ENCODE measurements at places on chromosomes 12 and 14.
A peak's percentile ranks its signal among the peaks of the same experiment; 100 is the strongest.

DNA sequence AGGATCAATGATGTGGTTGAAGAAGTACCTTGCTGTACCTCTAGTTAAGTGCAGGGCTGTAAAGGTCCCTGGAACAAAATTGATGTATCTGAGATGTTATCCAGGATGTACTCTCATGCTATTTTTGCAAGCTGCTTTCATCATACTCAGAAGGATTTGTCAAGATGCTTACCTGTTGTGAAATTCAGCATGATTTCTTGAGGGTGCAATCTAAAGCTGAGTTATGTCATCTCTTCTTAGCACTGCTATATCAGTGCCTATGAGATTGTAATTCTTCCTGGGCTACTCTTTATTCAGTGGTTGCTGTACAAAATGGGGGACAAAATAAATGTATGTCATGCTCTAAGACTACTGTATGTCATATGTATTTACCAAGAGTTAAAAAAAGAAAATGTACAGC lies 340.7 kb upstream of the LMO3 start:
- DNase-seq = no peak

- DNase-seq = no peak
These were observed 1.9 kb upstream of the CNPY2 start for GRCh38 chr12:56317675-56318074.

DNA sequence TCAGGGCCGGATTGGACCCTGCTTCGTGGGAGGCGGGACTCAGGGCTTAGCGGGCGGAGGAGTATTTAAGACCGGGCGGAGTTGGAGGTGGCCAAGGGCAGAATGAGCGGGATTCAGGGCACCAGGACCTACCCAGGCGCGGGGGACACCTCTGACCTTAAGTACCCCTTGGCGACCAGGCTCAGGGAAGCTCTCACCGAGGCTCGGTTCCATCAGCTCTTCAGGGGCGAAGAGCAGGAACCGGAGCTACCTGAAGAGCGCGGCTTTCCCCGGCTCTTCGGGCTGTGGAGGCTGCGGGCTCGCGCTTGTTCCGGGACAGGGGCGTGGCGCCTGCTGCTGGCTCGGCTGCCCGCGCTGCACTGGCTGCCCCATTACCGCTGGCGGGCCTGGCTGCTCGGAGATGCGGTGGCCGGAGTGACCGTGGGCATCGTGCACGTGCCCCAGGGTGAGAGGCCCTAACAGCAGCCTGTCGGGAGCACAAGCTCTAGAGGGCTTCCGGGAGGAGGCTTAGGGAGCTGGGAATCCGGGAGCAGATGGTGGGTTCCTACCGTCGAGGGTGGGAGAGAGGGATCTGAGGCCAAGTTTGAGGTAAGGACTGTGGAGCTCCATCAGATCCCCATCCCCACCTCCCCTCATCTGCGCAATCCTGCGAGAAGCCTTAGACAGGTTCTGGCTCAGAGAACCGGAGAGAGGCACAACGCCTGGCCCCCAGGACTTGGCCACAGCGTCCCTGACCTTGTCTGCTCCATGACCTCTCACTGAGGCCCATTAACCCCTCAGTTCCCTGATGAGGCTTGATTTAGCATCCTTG lies 8.4 kb downstream of the ARHGEF25 start:
- DNase-seq = no peak

DNA sequence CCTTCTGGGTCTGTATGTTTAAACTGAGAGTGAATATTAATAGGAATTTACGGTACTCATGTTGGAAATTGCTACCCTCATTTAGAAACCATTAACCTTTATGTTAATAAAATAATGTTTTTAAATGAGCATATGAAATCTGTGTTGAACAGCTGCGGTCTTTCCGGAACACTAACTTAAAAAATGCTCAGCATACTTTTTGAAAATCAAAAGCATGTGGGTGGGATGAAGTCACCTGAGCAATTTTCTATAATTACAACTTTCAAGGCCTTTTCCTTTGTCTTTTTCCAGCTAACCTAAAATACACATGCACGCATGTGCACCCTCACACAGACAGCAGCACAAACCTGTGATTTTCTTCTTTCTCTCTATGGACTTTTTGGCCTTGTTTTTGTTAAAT lies 39.8 kb downstream of the BORCS5 start:
- DNase-seq = no peak

GRCh38 chr12:129550353-129550752 lies 353.5 kb downstream of the TMEM132D start:
- DNase-seq = no peak

DNA sequence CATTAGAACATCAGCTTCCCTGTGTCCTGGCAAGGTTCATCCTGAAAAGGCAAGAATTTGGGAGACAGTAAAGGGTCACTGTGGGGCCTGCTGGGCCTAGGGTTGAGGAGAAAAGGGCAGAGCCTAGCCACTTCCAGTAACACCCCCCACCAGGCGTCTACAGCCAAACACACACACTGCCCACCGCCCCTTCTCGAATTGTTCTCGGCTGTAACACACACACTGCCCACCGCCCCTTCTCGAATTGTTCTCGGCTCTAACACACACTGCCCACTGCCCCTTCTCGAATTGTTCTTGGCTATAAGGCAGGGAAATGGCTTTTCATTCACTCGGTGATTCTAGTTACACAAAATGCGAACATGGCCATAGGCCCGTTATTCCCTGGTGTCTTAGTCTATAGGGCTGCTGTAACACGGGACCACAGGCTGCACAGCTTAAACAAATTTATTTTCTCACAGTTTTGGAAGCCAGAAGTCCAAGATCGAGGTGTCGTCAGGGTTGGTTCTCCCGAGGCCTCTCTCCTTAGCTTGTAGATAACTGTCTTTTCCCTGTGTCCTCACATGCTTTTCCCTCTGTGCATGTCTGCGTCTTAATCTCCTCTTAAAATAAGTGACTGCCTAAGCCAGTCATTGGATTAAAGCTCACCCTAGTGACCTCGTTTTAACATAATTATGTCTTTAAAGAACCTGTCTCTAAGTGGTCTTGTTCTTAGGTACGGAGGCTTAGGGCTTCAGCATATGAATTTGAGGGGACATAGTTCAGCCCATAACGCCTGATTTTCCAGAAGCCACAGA lies 171.0 kb downstream of the ADGRD1 start:
- DNase-seq = no peak

- no peak for DNase-seq
These were observed 32.0 kb upstream of the FGD4 start for GRCh38 chr12:32367381-32367780.

GRCh38 chr12:75694534-75695268 lies 183.3 kb upstream of the KRR1 start:
- DNase-seq = no peak

GRCh38 chr14:21999402-21999801 lies 325.8 kb upstream of the OR4E1 start:
- DNase-seq = no peak

GRCh38 chr12:112503512-112503911 lies 84.8 kb downstream of the PTPN11 start:
- DNase-seq = no peak

DNA sequence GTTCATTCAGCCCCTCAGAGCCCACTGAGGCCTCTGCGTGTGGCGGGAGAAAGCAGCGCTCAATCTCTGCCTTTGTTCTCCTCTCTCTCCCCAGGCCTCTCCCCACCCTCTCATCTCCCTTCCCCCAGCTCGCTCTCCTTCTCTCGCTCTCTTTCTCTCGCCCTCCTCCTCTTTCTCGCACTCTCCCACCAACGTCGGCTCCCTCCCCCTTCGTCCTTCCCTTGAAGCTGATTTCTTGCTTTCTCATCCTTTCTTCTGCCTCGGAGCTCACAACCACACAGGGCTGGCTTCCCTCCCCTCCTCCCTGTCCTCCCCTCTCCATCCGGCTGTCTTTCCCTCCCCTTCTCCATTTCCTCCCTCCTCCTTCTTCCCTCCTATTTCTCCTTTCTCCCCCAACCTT lies 96.4 kb downstream of the LRRC74A start:
- DNase-seq = no peak

DNA sequence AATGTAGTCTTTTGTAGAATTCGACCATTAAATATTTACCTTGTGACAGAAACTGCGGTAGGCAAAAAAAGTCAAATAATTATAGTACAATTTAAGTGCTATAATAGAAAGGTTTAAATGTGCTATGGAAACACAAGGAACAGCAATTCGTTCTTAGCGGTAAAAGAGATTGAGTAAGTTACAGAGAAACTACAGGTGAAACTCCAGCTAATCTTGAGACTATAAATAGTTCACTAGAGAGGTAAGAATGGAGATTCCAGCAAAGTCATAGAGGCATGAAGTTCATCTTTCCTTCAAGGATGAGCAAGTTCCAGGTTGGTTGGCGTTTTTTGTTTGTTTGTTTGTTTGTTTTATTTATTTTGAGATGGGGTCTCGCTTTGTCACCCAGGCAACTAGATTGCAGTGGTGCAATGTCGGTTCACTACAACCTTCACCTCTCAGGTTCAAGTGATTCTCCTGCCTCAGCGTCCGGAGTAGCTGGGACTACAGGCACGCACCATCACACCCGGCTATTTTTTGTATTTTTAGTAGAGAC lies 878 bp upstream of the R3HDM2 start:
- DNase-seq = no peak

GRCh38 chr12:95720146-95720545 lies 70.4 kb downstream of the NTN4 start:
- DNase-seq = no peak

DNA sequence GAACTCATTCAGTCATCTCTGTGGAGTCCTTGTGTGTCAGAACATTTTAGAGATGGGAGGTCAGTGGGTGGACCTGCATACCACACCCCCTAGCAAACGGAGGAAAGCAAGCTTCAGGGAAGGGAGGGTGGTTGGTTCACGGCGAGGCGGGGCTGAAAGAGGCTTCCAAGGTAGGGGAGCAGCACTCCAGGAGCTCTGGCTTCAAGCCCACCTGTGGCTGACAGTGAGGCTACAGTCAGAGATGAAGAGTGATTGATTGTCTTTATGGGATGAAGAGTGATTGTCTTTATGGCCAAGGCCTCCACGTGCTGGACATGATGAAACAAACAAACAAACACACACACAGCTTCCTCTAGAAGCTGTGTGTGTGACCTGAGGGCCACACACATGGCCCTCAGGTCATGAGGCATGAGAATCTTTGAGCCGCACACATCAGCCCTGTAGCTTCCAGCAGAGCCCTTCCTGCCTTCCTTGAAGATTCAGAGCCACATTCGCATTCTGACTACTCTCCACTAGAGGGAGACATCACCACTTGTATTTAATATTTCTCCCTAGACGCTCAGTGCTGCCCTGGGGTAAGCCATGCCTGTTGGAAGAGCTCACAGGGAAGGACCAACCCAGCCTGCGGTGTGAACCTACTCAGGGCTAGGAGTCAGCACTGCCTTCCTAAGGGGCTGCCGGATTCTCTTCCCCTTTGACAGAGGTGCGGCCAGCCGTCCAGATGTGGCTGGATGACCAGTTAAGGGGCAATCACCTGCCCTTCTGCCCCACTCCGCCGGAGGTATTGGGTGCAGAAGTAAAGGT lies 54.4 kb upstream of the KCNA1 start:
- peak; percentile 76 for DNase-seq

DNA sequence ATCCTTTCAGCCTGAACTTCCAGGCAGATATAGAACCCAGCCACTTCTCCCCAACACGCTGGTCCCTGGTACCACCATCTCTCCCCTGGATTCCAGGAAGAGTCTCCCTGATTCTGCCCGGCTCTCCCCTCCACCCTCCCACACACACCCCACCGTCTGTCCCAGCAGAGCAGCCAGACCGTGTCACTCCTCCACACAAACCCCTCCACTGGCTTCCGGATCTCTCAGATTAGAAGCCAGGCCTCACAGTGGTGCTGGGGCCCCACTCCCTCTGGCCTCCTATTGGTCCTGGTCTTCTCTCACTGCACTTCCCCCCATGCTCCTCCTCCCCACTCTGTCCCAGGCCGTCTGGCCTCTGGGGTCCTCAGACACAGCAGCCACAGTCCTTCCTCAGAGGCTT lies 52.4 kb upstream of the CDKN3 start:
- DNase-seq = no peak

- DNase-seq = no peak
These were observed 24.4 kb upstream of the TBX5 start for GRCh38 chr12:114430306-114430705.

DNA sequence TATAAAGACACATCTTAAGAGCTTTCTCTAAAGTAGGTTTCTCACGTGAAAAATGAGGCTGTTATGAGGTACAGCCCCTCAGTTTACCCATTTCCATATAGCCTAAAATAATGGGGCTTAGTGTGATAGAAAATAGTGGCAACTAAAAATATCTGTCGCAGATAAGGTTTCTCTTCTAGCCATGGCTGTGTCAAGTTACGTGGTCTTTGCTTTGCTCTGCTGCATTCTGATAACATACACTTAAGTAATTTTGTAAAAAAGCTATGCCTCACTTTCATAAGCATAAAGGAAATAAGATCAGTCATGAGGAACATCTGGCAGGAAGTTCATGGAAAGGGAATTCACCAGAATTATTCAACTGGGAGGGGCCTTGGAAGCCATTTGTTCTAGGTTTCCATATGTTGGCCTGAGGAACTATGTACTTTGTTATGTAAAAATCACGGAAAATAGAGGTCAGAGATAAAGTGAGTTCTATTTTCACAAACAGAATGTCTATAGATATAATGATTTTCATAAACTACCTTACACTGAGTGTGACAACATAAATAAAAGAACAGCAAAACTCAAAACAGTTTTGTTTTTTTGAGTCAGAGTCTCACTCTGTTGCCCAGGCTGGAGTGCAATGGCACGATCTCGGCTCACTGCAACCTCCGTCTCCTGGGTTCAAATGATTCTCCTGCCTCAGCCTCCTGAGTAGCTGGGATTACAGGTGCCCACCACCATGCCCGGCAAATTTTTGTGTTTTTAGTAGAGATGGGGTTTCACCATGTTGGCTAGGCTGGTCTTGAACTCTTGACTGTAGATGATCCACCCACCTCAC lies 195.6 kb upstream of the KRR1 start:
- no peak for DNase-seq

DNA sequence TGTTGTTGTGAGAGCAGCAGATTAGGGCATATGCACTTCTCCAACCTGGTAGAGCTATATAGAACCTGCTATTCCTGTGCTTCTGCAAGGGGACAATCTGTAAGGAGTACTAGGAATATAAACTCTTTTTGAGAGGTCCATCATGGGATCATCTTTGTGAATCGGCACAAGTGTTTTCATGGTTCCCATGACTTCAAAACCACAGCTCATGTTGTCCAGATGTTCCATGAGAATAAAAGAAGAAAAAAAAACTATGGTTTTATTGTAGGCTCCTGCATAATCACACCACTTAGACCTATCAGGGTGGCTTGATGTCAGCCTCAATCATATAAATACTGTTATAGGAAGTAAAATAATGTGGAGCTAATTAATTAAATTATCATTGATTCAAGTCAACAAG lies 311.4 kb upstream of the ATP2B1 start:
- DNase-seq = no peak

DNA sequence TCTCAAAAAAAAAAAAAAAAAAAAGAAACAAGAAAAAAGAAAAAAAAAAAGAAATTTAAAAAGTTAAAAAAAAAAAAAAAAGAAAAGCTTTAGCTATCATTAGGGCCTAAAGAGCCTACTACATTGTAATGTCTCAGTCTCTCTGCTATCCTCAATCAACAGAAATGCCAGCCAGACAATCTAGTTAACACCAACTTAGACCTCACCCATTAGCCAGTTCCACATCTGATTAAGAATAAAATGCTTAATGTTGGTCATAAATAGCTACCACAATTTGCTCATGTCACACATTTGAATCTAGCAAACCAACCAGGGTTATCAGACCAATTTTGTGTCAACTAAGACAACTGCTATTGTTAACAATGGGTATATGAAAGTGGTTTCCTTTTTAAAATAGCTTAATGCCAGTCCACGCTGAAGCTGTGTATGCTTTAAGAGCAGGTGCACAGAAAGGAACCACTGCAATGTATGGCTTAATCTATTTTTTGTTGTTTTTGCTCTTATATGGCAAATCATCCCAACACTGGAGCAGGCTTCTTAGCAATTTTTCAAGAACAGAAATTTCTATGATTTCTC lies 45.5 kb upstream of the SELPLG start:
- no peak for DNase-seq

GRCh38 chr12:75727577-75727976 lies 216.2 kb upstream of the KRR1 start:
- DNase-seq = no peak
